CD4-positive, alpha-beta T cell treated with Interleukin-21 for 1 hour (primary cell): ENCODE measurements at places on chromosomes 16 and 17.

DNA sequence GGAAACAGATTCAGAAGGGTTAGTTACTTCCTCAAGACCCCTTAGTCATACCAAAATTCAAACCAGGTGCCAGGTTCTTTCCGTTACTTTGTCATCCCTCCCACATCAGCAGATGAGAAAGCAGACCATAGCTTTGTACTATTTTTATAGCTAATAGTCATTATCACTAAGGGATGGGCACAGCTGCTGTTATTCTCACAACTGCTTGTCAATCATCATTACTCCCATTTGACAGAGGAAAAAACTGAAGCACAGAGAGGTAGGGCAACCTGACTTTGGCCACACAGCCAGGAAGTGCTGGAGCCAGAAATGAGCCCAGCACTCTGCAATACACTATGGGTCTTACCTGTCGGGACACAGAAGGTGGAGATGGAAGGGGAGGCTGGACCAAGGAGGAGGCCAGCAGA is 30.0 kb downstream of the TEKT5 start:
- DNase-seq = no peak

GRCh38 chr16:19513377-19514053 is 8.4 kb downstream of the GDE1 start:
- no peak for DNase-seq

GRCh38 chr16:82667437-82667836 is 40.7 kb downstream of the CDH13 start:
- no peak for DNase-seq

DNA sequence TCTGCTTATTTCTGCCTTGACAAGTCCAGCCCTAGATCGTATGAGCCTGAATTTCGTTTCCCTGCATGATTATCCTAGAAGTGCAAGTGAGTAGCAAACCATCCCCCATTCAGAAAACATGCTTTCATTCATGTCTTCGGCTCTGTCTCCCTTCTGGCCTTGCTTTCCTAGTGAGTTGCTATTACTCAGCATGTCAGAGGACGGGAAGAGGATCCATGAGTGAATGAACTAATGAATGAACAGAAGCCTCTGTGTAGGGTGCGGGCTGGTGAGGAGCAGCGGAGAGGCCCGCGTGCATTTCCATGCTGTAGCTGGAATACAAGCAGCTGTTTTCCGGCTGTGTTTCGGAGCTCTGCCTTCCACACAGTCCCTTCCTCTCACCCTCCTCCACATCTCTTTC is 155.7 kb upstream of the NOL11 start:
- DNase-seq = no peak

- peak; percentile 27 for DNase-seq
Observed at GRCh38 chr17:1398931-1399678, 917 bp downstream of the YWHAE start.

- DNase-seq = no peak
Observed at GRCh38 chr17:76131692-76132573, 9.1 kb downstream of the FOXJ1 start.

- DNase-seq = no peak
Observed at GRCh38 chr16:56558024-56558747, 6.7 kb upstream of the MT4 start.

- no peak for DNase-seq
Observed at GRCh38 chr17:4854111-4854681, 21.1 kb downstream of the MINK1 start.

DNA sequence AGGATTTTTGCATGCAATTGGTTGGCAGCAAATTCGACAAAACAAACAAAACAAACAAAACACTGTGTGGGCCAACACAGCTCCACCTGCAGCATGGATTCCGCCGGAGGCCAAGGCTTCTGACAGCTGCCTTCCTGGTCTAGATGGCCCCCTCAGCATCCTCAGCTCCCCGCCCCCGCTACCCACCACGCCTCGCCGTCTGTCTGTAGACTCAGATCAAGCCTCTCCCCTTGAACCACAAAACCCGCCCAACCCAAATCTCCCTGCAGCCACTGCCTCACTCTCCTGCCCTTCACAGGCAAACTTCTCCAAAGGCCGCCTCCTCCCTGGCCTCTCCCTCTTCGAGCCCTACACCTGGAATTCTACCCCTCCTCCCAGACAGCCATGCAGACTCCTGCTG is 57.9 kb downstream of the RTN4RL1 start:
- no peak for DNase-seq

- peak; percentile 35 for DNase-seq
Observed at GRCh38 chr16:4515611-4516233, 22.9 kb downstream of the CDIP1 start.

GRCh38 chr16:73058616-73059409 is 10.9 kb upstream of the ZFHX3 start:
- no peak for DNase-seq

DNA sequence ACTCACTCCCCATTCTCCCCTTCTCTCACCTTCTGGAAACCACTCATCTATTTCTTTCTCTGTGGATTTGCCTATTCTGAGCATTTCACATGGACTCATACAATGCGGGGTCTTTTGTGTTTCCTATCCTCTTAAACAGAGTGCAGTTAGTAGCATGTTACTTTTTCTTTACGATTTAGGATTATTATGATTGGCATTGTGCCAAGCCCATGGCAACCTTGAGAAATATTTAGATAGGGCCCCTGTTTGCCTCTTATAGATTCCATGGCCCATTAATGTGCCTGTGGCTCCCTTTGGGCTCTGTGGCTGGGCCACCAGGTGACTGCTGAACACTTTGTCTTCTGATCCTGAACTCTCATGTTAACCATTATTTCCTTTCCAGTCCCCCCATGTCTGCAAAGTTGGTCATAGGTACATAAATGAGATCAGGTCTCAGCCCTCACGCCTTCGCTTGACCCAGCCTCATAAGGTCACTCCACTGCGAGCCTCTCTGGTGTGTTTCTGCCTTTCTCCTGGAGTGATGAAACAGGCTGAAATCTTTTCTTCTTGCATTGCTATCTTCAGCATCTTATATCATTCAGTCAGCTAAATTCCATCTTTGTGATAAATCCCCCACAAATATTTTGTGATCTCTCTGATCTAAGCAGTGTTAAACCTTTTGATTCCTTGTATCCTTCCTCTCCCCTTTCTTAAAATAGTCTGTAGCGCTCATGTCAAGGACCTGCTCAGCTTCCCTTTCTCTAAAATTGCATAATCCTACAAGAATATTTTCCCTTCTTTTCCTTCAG is 44.0 kb downstream of the MYH3 start:
- DNase-seq = no peak

DNA sequence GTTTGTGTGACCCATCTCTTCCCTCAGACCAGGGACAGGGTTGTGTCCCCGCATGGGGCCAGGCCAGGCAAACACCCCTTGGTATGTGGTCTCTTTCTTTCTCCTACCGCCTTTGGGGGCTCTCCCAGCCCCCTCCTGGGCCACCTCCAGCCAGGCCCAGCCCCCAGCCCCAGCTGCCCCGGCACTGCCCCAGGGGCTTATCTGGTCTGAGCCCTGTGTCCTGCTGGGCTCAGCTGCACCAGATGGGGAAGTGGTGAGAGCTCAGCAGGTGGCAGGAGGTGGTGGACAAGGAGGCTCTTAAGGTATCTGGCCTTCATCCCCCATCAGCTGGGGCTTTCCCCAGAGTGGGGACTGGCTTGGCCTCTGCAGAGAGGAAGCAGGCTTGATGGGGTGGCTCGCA is 8.7 kb downstream of the ADAM11 start:
- no peak for DNase-seq

- DNase-seq = no peak
Observed at GRCh38 chr16:87809150-87809902, 43.5 kb upstream of the KLHDC4 start.

DNA sequence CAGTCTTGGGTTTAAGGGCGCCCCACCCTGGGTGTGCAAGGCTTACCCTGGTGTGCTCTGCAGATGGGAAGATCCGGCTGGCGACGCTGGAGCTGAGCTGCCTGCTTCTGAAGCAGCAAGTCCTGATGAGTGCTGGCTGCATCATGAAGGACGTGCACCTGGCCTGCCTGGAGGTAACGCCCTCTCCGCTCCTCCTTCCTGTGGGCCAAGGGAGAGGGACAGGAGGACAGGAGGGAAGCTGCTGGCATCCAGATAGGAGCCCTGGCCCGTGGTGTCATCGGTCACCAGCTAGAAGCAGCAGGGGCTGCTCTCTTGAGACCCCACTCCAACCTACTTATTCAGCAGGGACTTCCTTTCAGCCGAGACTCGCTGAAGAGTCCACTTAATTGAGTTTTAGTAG is 97.8 kb downstream of the CLEC16A start:
- no peak for DNase-seq

GRCh38 chr17:81309140-81309858 is 14.2 kb upstream of the SLC38A10 start:
- DNase-seq = peak; percentile 52

DNA sequence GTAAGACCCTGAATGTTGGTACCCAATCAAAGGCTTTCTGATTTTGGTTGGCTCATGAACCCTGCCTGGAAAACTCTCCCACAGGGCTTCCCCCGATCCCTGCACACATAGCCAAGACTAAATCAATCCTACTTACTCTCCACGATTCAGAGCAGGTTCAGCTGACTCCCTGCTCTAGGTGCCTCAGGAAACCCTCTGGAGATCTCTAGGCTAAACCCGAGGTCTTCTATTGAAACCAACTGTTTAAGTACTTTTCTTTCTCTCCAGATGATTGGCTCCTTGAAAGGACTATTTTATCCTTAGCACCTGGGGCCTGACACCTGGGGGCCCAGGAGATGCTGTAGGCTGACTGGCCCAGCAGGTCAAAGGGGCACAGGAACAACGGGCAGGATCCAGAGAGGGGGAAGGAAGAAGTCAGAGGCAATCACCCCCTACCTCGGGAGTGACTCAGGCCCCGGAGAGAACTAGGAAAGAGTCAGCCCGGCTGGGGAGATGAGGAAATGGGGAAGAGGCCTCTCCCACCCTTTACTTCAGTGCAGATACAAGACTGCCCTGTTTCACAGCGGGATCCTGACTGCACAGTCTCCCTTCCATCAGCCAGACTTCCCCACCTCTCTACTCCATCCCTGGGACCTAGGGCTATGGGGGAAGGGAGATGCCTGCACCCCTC is 2.0 kb downstream of the TBC1D10B start:
- no peak for DNase-seq

DNA sequence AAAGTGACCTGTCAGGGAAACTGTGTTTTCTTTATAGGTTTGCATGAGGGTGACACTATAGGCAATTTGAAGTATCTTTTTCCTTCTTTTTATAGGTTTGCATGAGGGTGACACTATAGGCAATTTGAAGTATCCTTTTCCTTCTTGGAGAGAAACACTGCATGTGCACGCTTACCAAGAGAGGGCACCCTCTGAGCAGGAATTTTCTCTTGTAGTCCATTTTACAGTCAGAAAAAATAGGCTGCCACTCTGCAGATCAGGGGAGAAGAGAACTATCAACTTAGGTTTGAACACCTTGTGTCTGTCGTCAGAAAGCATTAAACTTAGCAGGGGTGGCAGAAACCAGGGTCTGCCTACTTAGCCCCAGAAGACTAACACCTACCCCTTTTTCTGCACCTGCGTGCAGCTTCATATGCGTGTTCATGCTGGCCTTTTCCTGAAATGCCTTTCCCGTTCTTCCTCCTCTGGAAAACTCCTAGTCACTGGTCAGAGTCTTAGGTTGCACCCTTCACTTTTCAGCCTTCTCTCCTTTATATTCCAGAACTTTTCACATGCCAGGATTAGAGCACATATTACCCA is 16.4 kb upstream of the SMIM36 start:
- no peak for DNase-seq

DNA sequence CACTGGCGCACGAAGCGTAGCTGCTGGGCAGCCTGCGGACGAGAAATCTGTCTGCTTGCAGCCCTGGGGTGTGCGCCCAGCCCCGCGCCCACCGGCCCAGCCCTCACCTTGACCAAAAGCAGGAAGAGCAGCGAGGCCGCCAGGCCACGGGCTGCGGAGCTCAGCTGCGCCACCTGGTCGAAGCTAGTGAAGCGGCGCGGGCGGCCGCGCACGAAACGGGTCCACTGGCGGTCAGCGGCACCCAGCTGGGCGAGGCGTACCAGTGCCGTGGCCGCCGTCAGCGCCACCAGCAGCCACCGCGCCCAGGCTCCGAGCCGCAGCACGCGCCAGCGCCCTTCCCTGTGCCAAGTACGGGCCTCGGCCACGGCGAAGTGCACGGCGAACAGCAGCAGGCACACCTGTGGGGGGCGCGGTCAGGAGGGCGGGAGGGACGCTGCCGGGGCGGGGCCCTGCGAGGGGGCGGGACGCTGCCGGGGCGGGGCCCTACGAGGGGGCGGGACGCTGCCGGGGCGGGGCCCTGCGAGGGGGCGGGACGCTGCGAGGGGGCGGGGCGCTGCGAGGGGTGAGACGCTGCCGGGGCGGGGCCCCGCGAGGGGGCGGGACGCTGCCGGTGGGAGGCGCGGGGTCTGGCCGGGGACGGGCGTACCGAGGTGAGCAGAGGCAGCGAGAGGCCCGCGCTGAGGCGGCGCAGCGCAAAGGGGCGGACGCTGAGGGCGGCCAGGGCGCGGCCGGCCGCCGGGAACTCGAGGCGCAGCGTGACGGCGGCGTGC is 43.2 kb downstream of the TSC2 start:
- DNase-seq = peak; percentile 46

DNA sequence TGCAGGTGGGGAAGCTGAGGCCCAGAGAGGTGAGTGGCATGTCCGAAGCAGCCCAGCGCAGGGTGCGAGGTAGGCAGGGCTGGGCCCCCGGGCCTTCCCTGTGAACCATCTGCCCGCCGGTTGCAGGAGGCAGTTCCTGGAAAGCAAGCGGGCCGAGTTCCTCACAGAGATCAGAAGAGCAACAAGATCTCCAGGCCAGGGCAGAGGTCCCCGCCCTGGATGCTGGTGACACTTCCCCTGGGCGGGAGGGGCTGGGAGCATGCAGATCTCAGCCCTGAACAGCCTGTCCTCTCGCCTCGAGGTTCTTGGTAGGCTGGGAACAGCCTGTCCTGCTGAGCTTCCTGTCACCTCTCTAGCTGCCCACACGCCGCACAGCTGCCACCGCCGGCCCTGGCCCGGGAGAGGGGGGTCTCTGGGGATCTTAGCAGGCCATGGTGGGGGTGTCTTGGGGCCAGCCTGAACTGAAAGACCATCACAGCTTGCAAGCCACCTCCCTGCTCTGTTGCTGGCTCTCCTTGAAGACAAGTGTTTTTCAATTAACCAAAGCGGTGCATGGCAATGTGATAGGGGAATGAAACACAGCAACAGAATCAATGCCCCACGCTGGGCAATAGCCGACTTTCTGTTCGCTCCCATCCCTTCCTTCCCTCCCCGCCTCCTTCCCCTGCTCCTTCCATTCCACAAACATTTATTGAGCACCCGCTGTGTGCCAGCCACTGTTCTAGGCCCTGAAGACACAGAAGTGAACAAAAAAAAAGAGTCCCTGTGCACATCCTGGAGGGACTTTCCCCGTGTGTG is 31.7 kb downstream of the SOCS1 start:
- peak; percentile 73 for DNase-seq

DNA sequence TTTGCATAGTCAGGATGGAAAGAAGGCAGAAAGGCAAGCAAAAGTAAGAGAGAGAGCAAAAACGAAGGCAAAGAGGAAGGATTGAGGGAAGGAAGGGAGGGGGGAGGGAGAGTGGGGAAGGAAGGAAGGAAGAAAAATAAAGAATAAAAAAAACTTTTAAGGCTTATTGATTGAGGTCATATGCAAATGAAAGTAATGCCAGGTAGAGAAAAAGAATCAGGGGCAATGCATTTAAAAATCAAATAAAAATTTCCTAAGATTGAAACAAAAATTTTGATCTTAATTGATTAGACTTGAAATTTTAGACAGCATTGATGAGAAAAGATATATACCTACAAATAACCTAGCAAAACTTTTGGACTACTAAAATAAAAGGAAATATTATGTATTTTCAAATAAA is 153.9 kb upstream of the KIF2B start:
- no peak for DNase-seq
